ENCODE measurements at places on chromosomes 2 and 18.
A peak's percentile ranks its signal among the peaks of the same experiment; 100 is the strongest.

- DNase-seq: peak; percentile 57
These were observed 58.5 kb upstream of the ARHGAP15 start for GRCh38 chr2:143070704-143071103.

- no peak for DNase-seq
These were observed 9.5 kb downstream of the CEBPZOS start for GRCh38 chr2:37205689-37206341.

GRCh38 chr2:26511466-26511865 lies 33.5 kb upstream of the OTOF start:
- DNase-seq: no peak

DNA sequence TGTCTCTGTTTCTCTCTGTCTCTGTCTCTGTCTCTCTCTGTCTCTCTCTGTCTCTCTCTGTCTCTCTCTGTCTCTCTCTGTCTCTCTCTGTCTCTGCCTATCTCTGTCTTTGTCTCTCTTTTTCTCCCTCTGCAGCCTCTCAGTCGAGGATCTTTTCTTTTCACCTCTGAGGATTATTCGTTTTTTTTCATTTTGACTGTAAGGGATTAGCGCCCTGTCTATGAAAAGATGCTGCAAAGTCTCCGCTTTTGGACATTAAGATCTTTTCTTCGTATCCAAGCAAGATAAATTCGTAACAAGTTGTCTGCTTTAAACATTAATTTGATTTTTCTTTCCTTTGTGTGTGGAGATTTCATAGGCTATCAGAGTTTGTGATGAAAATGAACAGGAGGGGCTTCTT lies 191.2 kb upstream of the TPO start:
- DNase-seq: no peak

DNA sequence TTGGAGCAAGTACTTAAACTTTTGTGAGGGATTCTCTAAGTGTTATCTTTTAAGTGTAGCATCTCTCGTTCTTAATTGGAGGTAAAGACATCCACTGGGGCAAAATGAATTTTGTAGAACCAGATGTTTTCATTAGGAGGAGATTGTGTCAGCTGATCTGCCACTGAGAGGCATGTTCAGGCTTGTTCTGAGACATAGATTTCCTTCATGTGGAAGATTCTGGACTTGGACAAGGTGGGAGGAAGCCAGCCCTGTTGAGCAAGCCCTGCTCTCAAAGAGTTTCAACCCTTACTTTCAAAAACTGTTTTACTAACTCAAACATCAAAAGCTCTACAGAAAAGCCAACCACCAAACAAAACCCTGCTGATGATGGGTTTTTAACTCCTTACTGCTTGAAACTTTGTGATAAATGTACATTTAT lies 6.5 kb downstream of the MAP4K4 start:
- no peak for DNase-seq

- no peak for DNase-seq
These were observed 71.0 kb downstream of the PRKCE start for GRCh38 chr2:45722477-45722876.

DNA sequence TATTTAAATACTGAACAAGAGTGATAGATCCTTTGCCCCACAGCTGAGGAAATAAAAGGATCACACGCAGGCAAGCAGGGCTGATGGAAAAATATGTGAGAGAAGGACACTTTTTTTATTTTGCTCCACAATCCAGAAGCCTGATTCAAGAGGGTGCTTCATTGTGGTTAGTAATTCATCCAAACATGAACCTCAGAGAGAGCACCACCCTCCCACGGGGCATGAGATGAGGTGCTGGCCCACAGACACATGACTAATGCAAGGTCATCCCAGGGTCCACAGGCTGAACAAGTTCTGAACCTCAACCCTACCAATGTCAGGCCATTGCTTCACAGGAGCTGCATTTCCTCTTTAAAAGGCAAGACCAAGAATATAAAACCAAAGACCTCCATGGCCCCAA lies 239.6 kb downstream of the MREG start:
- DNase-seq: peak; percentile 92

- peak; percentile 74 for DNase-seq
These were observed 57.2 kb downstream of the MAP4K3 start for GRCh38 chr2:39379643-39380524.

- no peak for DNase-seq
These were observed 25.4 kb upstream of the PID1 start for GRCh38 chr2:229296536-229296935.

DNA sequence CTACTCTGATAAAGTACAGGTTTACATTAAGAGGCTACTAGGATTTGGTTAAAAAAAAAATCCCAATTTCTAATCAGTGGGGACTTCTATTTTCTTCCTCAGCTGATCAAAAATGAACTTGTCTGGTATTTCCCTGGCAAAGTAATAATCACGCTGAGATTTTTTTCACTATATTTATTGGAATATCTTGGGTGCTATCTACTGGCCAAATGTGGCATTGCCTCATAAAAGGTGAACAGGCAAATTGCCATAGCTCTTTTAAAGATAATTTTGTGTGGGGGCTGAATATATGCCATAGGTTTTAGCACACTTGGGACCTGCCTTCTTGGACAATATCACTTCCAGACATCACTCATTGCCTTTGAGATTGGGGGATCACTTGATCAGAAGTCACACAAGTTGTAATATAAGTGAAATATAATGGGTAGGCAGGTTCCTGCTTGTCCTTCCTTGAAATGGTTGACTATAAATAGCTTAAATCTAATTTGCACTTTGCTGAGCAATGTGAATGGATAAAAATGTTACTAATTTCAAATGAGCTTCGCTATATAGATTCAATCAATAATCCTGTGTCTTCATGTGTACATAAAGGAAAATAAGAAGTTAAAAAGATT lies 7.0 kb upstream of the NXPH2 start:
- DNase-seq: peak; percentile 32

Measured in suppressor macrophage treated with lipopolysaccharide for 1 hour (primary cell).